ENCODE measurements at places on chromosomes 13 and 19. TPM values are rescaled to one million over a fixed set of nuclear protein-coding genes. Genes with fewer than 3 reads are reported as not detected.

The TMEM238 gene
- total RNA-seq = 2.5 TPM

The TGDS gene
- total RNA-seq = 23.8 TPM

The WASF3 gene
- 0.42 TPM for total RNA-seq

The C13orf42 gene
- 0.05 TPM for total RNA-seq

The CGB2 gene
- not detected for total RNA-seq

The BEST2 gene
- total RNA-seq = not detected

The LGALS14 gene
- total RNA-seq = 0.14 TPM

DNA sequence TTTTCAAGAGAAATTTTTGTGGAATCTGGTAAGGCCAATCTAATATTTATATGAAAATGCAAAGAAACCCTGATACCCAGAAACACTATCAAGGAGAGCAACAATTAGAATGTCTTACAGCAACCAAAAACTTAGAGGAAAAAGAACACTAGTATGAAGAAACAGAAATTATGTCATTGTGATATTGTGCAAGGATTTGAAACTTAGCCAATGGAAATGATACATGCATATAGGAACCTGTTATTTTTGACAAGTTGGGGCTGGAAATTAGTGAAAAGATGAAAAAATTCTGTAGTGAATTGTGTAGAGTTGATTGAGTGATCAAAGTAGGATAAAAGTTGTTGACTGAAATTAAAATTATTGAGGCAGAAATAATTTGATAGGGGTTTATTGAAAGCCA lies 792.6 kb upstream of the SLITRK6 start:
- no peaks in the 10 kb centered on the region for H3K36me3 ChIP-seq
- no peak overlapping the region for H3K4me3 ChIP-seq
- no peaks in the 10 kb centered on the region for H3K4me1 ChIP-seq
- DNase-seq = no peak

GRCh38 chr19:50796128-50796633 lies 6.0 kb downstream of the ACP4 start:
- H3K36me3 ChIP-seq = peaks cover 46% of the 10 kb centered on the region
- H3K4me3 ChIP-seq = no peak overlapping the region
- H3K27me3 ChIP-seq = peaks cover 7% of the 10 kb centered on the region
- no peak overlapping the region for H3K27ac ChIP-seq
- no peaks in the 10 kb centered on the region for H3K4me1 ChIP-seq
- DNase-seq = no peak

- H3K27me3 ChIP-seq = peaks cover 59% of the 10 kb centered on the region
- H3K4me1 ChIP-seq = peaks cover 8% of the 10 kb centered on the region
- H3K36me3 ChIP-seq = no peaks in the 10 kb centered on the region
- DNase-seq = no peak
Observed at GRCh38 chr13:83878691-83879430, 3.4 kb downstream of the SLITRK1 start.

DNA sequence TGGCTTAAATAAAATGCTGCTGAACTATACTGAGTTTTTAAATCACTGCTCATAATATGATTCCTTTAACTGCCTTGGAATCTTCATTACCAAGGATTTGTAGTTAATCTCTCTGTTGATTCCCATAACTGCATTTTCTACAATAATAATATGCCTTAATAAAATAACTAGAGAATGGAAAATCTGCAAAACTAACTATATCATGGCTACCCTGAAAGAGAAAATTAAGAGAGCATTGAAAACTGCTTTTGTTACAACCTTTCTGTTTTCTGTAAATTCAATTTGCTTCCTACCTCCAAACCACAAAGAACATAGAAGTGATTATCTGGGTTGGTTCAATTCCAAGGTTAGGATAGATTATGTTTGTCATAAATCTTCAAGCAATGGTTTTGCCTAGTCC lies 202.8 kb upstream of the ATXN8OS start:
- H3K4me1 ChIP-seq = no peaks in the 10 kb centered on the region
- H3K4me3 ChIP-seq = no peak overlapping the region
- no peak for DNase-seq
- no peaks in the 10 kb centered on the region for H3K36me3 ChIP-seq

- no peaks in the 10 kb centered on the region for H3K36me3 ChIP-seq
- H3K27ac ChIP-seq = no peak overlapping the region
- DNase-seq = no peak
- H3K4me3 ChIP-seq = no peak overlapping the region
Observed at GRCh38 chr13:73531014-73531413, 472.2 kb downstream of the KLF5 start.

DNA sequence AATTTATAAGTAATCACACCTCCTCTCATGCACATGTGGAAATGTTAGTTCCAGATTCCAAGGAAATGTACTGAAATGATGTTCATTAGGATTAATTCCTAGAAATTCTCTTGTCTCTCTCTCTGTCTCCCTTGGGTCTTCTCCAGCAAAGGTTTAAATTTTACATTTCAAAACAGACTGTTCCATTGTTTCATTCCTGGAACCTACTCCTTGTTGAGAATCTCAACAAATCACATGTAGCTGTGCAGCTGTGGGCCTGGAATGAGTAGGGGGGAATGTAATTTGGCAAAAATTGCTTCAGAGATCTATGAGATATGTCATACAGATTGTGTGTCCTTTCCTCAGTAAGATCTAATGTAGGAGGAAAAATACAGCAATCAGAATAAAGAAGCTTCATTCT lies 46.2 kb upstream of the RFXAP start:
- no peak overlapping the region for H3K27ac ChIP-seq
- DNase-seq = no peak
- H3K4me3 ChIP-seq = no peak overlapping the region
- no peaks in the 10 kb centered on the region for H3K27me3 ChIP-seq
- H3K36me3 ChIP-seq = no peaks in the 10 kb centered on the region
- H3K4me1 ChIP-seq = no peaks in the 10 kb centered on the region
